ENCODE measurements at places on chromosomes 5 and 9.

DNA sequence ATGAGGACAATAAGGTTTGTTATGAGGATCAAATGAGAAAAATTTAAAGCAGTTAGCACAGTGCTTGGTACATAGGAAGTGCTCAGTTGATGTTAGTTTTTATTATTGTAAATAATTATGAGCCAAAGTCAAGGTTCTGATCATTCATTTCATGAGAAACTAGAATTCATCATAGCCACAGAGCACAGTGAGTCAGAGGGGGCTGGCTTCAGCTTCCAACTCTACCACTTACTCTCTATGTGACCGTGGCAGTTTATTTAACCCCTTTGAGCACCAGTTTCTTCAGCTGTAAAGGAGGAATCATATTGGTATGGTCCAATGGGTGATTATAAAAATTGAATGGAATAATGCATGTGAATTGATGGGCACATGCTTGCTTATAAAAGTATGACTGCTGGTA is 39.4 kb downstream of the KLHL3 start:
- DNase-seq, result no peak

DNA sequence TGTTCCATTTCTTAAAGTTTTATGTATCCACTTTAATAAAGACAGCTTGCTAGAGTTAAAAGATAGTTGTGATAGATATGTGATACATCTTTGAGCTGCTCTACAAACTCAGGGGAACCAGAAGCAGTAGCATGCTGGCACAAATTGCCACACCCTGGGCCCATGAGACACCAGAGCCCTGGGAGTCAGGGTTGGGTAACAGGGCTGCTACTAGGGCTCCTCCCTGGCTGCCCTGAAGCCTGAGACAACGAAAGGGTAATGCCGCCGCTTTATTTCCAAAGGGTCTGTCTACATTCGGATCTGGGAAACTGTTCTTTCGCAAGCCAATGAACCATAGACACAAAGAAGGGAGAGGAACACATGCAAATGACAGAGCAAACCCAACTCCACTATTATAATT is 29.2 kb downstream of the PTPN3 start:
- no peak for DNase-seq

DNA sequence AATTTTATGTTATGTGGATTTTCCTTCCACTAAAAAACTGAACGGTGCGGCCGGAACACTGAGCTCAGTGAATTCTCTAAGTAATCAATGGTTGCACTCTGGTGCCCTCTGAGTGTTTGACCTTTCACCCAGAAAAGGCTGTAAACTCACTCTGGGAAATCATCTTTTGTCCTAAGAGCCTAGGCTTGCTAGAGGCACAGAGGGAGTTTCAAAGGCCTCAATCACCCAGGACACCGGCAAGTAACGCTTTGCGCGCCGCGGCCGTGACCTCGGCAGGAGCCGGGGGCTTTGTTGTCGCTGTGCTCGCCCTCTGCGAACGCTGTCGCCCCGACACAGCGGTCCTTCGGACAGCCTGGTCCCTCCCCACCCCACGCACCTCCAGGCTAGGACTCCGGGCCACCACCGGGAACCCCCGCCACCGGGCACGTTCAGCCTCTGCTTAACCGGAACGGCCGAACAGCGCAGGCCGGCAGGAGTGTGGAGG is 703 bp downstream of the ISCA1 start:
- no peak for DNase-seq

DNA sequence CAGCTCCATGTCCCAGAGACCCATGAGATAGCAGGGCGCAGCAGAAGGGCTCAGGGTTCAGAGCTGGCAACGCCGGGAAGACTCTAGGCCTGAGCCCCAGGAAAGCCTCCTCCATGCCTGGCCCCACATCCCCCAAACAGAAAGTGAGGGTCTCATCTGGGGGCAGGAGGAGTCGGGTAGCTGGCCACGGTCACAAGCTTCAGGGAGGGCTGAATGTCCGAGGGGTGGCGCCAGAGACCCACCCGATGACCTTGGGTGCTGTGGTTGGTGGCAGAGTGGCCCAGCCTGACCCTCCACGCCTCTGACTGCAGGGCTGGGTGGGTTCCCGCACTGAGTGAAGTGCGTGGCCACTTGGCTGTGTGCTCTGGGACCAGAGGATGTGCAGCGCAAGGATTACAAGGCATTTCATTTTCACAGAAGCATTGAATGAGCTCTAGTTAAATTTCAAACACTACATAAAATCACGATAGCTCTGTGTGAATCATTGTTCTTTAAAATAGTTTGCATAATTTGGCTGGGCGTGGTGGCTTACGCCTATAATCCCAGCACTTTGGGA is 3.0 kb downstream of the C8G start:
- DNase-seq, result peak; percentile 11

- no peak for DNase-seq
These were observed 45.6 kb upstream of the RNF130 start for GRCh38 chr5:180117000-180117725.

GRCh38 chr5:94747371-94747770 is 128.9 kb downstream of the SLF1 start:
- DNase-seq, result no peak

DNA sequence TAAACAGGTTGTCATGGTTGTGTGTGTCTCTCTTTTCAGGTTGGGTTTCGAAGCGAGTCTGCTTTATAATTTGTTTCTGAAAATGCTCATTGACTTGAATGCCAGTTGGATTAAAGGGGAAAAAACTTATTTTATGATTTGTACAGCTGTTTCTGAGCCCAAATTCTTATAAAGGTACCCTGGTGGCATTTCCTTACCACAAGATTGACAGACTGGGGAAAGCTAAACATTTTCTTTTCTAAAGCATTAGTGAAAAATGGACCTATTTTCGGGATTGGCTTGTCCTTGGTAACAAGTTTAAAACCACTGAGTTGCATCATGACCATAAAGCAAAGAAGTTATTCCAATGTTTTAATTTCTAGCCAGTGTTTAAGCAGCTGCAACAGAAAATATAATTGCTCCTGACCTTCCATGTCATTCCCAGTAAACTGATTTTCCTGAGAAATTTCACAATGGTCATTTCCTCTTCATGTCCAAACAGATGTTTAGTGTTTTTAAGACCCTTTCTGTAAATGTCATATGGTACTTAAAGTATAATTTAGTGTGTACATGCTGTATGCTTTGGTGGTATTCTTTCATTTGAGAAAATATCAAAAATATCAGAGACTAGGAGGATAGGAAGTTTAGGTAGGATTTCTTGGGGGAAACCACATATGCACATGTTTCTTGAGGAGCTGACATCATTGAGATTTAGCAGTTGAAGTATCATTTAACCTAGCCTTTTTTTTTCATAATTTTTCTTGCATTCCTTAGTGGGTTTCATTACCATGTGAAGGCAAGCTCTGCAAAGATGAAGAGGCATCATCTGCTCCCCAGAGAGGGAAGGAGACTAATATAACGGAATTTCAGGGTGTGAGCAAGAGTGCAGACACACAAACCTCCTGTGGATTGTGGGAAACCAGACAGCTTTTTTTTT is 667.1 kb upstream of the RGMB start:
- no peak for DNase-seq

GRCh38 chr5:67414712-67415111 is 218.1 kb upstream of the CD180 start:
- no peak for DNase-seq

DNA sequence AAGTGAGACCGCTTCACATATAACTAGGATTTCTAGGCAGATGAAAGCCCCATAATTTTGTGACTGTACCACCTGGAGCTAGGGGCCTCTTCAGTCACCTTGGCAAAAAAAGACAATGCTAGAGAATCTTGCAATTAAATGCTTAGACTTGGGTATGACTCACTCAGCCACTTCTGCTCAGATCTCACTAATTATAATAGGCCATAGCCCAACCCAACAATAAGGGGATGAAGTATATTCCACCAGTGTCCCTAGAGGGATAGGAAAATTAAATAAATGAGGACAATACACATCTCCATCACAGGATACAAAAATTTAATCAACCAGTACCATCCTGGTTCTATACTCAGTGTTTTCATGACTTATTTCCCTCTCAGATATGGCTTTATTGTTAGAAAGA is 1079.9 kb upstream of the C9orf72 start:
- DNase-seq, result no peak

- no peak for DNase-seq
These were observed 245.1 kb upstream of the C9orf72 start for GRCh38 chr9:27818348-27818747.
